ENCODE measurements at places on chromosomes 3 and 15.

DNA sequence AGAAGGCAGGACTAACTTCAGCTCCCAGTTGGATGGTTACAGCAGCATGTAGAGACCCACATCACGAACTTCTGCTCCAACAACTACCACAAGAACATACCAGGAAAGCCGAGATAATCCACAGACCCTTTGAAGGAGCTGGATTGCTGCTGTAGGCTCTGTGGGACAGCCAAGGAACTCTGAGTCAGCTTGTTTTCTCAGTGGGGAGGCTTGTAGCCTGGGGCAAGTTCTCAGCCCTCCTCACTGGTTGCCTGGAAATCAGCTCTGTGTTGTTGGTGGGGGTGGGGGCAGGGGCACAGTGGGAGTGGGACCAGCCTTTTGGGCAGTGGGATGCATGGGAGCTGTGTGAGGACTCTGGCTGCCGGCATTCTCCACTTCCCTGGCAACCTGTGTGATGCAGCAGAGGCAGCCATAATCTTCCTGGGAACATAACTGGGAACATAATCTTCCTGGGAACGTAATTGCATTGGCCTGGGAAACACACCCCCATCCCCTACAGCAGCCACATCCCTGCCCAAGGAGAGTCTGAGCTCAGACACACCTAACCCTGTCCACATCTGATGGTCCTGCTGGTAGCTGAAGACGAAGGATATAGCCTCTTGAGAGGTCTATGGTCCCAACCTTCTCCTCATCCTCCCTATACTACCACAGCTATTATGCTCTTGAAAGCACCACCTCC is 153.1 kb downstream of the PEAK1 start:
- no peak for DNase-seq

DNA sequence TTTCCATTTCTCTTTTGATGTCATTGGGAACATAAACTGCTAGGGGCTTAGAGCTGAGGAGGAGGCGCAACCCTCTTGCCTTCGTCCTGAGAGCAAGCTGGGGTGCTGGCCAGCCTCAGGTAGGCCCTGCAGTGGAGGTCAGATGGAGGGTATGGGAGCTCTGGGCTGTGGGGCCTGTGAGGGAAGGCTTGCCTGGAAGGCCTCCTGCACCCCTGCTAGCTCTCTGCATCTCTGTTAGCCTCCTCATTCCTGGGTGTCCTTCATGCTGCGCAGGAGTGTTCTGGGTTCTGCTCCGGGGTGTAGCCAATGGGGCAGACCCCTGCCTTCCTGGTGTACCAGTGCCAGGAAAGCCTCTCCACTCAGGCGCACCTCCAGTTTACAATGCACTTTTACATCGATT is 11.8 kb downstream of the GP5 start:
- no peak for DNase-seq

GRCh38 chr15:51731549-51732267 is 5.7 kb downstream of the LYSMD2 start:
- no peak for DNase-seq

DNA sequence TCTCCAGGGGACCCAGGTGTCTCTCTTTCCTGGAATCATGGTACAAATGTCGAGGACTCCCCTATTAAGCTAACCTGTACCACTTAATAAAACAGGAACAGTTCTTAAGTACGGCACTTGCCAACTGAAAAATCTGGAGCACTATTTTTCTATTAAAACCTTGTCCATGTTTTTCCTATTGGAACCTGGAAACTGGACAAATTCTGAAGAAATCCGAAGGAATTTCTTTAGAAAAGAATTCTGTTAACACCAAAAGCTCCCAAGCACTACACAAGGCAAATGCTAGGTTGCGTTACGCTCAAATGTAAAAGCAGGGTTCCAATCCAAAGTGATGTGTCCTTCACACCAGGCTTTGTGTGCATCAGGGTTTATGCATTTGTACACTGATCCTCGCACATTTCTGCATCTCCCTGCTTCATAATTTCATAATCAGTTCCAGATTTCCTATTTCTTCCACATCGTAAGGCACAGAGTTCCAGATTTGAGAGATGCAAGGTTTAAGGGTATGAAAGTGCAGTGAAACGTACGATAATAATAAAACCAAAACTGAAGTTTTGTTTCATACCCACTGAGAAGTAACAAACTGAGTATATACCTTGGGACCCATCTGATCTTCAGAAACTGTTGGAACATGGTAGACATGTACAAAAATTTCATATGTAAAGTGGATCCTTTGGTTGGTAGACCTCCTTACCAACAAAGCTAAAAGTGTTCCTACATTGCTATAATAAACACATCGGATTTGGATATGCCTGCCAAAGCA is 132.1 kb upstream of the WNT5A start:
- DNase-seq: no peak

DNA sequence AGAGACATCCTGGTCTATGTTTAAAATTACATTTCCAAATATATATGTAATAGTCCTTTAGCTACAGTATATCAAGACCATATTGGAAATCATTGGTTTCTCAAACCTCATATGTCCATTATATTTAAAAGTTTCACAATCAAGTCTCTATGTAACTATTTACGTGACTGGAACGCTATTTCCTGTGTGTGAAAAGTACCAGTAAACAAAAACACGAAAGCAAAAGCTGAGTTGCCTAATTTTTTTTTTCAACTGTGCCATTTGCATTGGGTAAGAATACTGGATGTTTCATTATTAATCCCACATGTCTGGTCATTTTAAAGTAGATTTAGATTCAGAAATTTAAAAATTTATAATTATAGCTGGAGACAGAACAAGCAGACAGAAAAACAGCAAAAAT is 381.4 kb downstream of the TBC1D5 start:
- no peak for DNase-seq

GRCh38 chr3:182937293-182938051 is 42.9 kb downstream of the DCUN1D1 start:
- no peak for DNase-seq

GRCh38 chr3:40631341-40631995 is 106.7 kb downstream of the ZNF621 start:
- no peak for DNase-seq

- DNase-seq: no peak
These were observed 7.3 kb downstream of the TP63 start for GRCh38 chr3:189638276-189639031.

Data from stimulated activated CD4-positive, alpha-beta T cell treated with anti-CD3 and anti-CD28 coated beads, Interleukin-1b, Interleukin-23, amount 100 ng/mL, for 24 hours (primary cell).